ENCODE measurements at places on chromosomes 2 and 18.

DNA sequence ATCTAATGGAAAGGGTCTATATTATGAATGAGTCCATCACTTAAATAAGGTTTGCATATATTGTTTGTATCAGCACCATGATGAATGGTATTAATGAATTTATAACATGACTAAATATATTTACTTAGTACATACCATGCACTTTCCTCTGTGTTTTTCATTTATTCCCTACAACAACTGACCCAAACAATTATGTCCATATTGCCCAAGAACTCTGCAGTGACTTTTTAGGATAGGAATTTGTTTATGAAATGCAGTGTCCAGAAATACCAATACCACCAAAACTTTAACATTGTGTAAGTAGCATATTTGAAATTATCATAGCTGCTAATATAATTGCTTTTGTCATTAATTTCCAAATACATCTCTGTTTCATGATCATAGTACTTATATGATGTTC lies 119.7 kb downstream of the WDR7 start:
- no peak for DNase-seq

- peak; percentile 58 for DNase-seq
Measured at GRCh38 chr18:76686737-76687231, 135.6 kb upstream of the ZNF236 start.

GRCh38 chr2:191637182-191638078 lies 40.5 kb upstream of the NABP1 start:
- no peak for DNase-seq

- no peak for DNase-seq
Measured at GRCh38 chr2:190964170-190964795, 49.7 kb downstream of the STAT1 start.

DNA sequence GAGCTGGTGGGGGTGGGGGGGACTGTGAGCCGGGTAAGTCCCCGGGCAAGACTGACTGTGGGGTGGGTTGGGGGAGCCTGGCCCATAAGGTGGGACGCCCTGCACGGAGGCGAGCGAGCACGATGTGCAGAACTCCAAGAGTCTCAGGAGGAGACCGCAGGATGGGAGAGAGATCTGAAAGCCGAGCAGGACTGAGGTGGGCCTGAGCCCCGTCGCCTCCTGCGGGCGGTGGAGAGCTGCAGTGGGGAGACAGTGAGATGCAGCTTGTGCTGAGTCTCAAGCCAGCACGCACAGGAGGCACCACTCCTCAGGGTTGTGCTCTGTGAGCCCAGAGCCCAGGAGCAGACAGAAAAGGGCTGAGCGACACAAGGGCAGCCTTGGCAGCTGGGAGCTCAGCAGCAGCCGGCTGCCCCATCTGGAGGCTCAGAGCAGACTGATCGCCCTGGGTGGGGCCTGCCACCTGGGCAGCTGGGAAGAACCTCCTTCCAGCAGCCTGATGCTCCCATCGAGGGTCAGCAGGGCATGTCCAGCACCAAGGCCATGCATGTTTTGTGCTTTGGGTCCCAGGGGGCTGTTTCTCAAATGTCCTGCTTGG lies 15.9 kb downstream of the ARHGEF4 start:
- no peak for DNase-seq

DNA sequence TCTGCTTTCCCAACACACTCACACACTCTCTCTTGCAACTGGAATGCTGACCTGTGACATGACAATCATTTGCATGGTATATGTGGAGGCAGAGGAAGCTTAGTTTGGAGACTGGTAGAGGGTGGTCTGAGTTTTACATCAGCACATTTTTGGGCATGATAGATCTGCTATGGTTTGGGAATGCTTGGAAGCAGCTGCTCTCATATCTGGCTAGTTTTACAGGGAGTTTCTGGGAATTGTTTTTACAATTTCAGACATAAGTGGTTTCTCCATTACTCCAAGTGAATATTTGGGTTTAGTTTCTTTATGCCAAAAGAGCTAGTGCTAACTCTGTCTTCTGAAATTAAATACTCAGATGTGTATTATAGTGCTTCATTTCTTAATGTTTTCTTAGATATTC lies 977.6 kb downstream of the SUCLG1 start:
- no peak for DNase-seq

- no peak for DNase-seq
Measured at GRCh38 chr18:29083545-29083944, 906.6 kb upstream of the CDH2 start.

DNA sequence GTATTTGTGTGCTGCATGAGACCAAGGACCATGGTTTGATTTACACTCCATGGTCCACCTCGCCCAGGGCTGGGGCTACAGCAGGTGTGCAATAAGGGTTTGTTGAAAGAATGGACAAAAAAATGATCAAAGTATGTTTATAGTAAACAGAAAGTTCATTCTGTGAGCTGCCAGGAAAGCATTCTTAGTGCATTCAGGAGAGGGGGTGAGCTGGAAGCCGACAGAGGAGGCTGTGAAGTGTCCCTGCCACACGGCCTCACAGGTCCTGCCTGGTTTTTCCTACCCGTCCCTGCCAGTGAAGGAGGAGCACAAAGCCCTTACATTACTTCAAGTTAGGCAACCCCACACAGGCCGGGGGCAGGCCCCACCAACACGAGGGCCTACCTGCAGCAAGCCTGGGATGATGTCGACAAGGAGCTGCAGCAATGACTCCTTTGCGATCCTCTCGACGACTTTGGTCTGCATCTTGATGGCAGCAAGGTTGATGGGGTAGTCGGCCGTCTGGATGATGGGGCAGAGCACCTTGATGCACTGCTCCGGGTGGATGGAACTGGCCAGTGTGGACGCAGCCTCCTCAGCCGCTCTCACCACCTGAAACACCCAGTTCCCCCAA lies 63.2 kb upstream of the TFCP2L1 start:
- DNase-seq = no peak

- no peak for DNase-seq
Measured at GRCh38 chr2:31762085-31762484, 181.3 kb upstream of the SRD5A2 start.

DNA sequence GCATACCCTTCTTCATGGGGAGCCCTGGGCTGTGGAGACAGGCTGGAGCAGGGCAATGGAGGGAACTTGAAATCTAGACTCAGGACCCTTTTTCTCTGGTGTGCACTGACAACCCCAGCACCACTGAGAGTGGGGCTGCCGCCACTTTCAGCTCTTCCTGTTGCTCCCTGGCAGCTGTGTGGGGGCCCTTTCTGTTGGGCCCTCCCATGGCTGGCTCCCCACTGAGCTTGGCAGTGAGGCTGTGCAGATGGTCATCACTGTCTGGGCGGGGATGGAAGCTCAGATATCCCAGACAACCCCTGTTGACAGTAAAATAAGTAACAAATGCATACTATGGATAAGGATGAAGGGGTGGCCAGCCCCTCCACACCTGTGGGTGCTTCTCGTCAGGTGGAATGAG lies 6.7 kb downstream of the MYO7B start:
- DNase-seq = no peak

DNA sequence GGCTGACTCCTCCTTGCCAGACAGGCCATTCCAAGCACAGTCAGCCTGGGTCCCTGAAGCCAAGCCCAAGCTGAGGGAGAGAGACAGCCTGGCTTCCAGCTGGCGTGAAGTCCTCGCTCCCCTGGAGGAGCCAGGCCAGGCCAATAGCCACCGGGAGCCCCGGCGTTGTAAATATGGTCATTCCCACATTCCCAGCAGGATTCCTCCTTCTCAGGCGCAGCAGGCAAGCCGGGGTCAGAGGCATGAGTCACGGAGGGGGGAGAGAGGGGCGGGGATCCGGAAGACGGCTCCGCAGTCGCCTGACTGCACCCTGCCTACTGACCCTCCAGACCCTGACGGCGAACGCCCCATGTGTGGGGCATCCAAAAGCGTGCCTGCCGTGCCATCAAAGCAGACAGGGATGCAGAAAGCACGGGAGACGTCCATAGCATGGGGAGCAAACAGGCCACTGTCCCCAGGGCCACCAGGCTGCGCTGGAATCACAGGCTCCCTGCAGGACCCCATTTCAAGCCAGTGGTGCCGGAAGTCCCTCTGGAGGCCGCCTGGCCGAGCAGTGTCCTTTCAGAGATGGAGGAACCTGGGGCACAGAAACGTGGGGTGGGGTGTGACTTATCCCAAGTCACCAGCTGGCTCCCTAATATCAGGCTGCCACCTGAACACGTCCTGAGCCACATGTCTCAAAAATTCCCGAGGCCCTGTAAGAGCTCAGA lies 48.2 kb downstream of the TWIST2 start:
- no peak for DNase-seq

DNA sequence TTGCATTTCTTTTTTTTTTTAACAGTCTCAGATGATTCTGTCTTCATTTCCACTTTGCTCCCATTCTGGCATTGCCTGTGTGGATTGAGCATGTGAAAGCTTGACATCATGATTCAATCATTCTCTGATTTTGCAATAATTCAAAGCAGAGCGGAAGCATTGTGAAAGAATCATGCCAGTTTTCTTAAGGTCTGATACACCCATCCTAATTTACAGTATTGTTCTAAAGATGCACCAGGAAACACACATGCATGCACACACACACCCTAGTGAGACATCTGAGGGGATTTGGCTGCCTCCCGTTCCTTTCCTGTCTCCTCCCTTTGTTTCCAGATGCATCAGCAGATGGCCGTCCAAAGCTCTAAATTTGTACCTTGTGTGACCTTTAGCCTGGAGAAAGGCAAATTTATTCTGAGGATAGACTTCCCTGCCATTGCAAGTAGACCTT lies 97.3 kb downstream of the FMNL2 start:
- DNase-seq = peak; percentile 56

GRCh38 chr2:37918742-37919186 lies 6.3 kb upstream of the RMDN2 start:
- DNase-seq = no peak

DNA sequence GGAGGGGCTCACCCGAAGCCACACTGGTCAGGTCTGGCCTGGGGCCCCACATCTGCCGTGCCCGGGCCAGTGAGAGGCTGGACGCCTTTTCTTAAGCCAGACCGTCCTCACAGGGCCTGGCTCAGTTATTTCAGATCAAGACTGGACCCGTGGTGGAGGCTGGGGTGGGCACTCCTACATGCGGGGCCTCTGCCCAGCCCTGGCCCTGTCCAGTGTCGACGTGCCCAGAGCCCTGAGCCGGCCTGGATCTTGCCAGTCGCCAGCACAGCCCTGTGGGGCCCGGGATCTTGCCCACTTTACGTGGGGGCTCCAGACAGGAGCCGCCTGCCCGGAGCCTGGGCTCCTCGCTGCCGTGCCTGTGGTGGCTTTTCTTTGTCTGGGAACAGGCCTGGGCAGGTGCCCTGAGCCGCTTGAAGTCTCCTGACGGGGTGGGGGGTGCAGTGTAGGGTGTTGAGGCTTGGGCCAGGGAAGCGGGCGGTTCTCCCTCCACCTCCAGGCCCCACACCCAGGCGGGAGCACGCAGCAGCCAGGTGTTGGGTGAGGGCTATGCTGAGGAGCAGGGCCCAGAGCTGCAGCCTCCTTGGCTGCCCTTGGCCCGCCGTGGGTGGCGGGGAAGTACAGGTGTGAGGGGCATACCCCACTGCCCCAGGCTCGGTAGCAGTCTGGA lies 6.0 kb downstream of the GPC1 start:
- DNase-seq = no peak

All from NCI-H2227 treated with DMSO at 0.1 percent for 48 hours (cell line).